Dermis microvascular lymphatic vessel endothelial cell (primary cell): ENCODE measurements at places on chromosomes 6 and 20.
A peak's percentile ranks its signal among the peaks of the same experiment; 100 is the strongest.

GRCh38 chr6:169890901-169891300 lies 139.5 kb downstream of the ERMARD start:
- no peak for DNase-seq

- no peak for DNase-seq
Observed at GRCh38 chr20:52675375-52675774, 296.8 kb upstream of the TSHZ2 start.

DNA sequence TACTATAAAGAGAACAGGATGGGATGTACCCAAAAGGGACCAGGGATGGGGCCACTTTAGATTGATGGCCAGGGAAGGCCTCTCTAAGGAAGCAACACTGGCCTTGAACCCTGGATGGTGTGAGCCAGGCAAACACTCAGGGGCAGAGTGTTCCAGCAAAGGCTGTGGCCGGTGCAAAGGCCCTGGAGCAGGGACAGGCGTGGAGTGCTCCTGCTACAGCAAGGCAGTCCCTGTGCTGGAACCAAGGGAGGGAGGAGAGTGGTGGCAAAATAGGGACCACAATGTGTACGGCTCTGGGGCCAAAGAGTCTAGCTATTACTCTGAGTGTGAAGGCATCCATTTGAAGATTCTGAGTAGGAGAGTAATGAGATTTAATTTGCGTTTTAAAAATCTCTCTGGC lies 131.6 kb downstream of the BMP7 start:
- no peak for DNase-seq

DNA sequence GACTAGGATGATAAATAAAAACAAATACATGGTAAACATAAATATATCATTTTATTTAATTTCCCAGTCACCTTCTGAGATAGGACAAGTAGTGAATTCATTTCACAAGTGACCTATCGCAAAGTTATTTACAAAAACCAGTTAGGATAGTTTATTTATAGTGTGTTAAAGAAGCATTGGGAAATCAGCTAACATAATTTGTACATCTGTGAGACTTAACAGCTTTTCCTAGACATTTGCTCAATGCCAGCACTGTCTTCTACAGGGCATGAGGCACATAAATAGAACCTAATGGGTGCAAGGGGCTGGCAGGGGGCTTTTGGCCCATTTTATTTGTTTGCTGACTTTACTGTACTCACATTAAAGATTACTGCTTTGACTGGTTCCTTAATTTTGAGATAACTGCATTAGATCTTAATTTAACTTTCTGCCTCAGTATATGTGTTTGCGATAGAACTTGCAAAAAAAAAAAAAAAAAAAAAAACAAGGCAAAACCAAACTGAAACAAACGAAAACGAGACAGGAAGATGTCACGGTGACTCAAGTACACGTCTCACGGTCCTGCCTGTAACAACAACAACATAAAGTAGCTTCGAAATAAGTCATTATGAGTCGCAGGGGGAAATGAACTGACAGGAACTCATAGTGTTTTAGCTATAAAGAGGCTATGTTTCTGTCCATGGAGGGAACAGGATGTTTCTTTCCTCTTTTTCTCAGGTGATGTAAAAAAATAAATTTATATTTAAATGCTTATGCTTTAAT lies 133.7 kb upstream of the GMDS start:
- peak; percentile 17 for DNase-seq

- DNase-seq: no peak
Observed at GRCh38 chr6:77796824-77797809, 144.3 kb downstream of the MEI4 start.

DNA sequence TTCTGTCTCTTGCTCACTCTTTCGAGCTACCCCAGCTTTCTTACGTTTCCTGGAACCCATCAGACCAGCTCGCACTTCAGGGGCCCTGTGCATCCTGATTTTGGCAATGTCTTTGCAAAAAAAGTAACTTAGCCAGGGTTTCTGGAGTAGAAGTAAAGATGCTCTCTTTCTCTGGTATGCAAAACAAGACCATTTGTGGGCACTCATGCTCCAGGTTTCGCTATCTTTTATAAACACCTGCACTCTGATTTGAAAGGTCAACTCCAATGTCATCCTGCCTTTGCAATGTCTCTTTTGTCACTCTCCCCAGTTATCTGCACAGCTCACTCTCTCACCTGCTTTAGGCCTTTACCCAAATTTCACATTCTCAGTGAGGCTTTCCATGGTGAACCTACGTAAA lies 869.1 kb downstream of the QKI start:
- DNase-seq: no peak

DNA sequence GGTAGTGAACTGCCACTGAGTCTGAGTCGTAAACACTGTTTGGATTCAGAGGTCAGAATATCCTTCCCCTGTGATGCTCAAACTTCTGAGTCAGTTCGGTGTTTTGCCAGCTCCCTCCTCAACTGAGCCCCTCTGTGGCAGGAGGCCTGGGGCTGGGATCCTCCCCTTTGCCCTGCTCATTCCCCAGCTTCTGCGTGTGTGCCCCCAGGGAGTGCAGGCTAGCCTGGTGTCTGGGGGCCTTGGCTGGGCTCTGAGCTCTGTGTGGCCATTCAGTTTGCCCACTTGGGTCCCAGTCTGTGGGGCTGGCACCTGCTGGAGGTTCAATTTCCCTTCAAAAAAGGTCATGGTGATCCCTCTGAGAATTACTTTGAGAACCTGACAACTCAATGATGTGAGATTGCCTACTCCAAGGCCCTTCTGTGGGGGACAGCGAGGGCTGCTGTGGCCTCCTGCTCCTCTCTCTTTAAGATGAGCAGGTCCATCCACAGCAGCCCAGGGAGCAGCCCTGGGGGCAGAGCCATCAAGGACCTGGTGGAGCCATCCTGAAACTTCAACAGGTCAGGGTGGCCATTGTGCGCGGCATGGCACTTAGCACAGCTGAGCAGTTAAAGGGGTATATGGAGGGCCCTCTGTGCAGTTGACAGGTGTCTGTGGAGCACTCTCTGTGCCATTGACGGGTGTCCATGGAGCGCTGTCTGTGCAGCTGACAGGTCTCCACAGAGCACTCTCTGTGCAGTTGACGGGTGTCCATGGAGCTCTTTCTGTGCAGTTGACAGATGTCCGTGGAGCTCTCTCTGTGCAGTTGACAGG lies 147.2 kb downstream of the SYCP2 start:
- no peak for DNase-seq

GRCh38 chr6:122122686-122123085 lies 276.8 kb upstream of the HSF2 start:
- DNase-seq: no peak

DNA sequence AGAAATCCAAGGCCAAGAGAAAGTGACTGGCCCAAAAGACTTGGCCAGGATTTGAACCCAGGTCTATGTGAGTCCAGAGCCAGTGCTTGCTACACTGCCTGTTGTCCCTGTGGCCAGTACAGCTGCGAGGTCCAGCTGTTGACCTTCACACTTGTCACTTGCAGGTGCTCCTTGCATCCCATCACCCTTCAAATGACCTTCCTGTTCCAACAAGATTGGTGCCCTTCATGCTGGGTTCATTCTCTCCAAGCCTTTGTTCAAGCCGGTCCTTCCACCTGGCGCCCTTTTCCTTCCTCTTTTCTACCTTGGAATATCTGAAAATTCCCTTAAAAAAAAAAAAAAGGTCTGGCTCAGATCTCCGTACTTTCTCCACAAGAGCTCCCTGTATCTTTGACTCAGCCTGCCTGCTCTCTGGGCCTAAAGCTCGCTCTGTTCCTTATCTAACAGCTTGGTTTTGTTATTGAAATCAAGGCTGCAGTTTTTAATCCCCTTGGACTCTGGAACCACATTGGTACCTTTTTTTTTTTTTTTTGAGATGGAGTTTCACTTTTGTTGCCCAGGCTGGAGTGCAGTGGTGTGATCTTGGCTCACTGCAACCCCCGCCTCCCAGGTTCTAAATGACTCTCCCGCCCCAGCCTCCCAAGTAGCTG lies 22.2 kb upstream of the MRPS18A start:
- DNase-seq: no peak

GRCh38 chr6:123589317-123589716 lies 47.4 kb downstream of the TRDN start:
- no peak for DNase-seq

- DNase-seq: no peak
Observed at GRCh38 chr6:136072691-136073090, 177.4 kb downstream of the MTFR2 start.

DNA sequence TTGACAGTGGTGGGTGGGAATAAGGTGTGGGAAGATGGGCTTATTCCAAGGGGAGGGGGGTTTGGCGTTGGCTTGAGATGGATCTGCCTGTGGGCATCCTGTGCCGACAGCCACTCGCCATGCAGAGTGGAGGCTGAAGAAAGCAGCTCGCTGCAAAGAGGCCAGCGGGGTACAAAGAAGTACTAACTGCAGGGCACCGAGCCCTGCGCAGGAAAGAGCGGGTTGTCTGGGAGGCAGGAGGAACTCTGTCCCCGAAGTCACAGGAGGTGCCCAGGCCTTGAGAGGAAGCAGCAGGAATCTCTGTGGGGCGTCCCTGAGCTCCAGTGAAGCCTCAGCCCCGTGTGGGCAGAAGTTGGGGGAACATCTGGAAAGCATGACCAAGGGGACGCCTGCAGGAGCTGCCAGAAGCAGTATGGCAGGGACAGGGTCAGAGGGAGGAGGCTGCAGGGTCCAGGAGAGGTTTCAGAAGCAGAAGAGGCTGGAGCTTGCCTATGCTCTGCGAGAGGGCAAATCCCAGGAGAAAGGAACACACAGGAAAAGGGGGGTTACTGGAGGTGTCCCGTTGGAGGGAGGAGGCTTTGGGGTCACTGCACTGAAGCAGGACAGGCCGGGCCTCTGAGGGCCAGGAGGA lies 77.2 kb downstream of the THBS2 start:
- no peak for DNase-seq

DNA sequence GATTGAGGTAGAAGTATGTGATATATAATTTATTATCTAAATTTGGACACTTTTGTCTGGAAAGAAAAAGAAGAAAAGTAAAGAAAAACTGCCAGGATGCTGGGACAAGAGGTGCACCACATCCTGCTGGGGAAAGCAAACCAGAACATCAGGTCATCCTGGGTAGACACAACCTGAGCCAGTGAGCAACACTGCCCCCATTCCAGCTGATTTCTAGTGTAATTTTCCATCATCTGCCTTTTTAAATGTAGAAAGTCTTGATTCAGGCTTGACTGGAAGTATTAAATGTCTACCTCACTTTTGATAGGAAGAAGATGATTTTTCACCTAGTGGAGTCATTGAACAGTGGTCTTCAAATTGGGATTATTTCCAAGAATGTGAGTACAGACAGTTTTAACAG lies 1164.5 kb upstream of the CITED2 start:
- no peak for DNase-seq

DNA sequence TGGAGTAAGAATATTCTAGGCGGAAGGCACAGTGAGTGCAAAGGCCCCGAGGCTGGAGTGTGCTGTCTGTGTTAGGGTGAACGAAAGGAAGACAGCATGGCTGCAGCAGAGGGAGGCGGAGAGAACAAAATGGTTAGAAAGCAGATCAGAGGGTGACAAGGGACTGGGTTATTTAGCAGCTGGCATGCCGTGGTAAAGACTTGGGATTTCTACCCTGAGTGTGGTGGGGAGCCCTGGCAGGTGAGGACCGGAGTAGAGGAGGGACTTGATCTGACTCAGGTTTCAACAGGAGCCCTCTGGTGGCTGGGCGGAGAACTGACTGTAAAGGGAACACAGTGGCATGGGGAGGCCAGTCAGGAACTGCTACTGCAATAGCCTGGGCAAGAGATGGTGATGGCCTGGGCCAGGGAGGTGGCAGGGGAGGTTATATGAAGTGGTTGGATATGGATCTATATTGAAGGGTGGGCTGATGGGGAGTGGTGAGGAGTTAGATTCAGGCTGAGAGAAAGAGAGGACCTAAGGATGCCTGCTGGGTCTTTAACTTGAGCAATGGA lies 38.0 kb downstream of the PIM1 start:
- DNase-seq: peak; percentile 52

- no peak for DNase-seq
Observed at GRCh38 chr6:110514818-110515217, 38.4 kb upstream of the SLC22A16 start.

- DNase-seq: no peak
Observed at GRCh38 chr6:37555040-37555781, 55.5 kb upstream of the CCDC167 start.
